ENCODE measurements at places on chromosomes 7 and 10.

GRCh38 chr7:5701085-5701914 is 80.2 kb downstream of the RNF216 start:
- peak; percentile 47 for DNase-seq

DNA sequence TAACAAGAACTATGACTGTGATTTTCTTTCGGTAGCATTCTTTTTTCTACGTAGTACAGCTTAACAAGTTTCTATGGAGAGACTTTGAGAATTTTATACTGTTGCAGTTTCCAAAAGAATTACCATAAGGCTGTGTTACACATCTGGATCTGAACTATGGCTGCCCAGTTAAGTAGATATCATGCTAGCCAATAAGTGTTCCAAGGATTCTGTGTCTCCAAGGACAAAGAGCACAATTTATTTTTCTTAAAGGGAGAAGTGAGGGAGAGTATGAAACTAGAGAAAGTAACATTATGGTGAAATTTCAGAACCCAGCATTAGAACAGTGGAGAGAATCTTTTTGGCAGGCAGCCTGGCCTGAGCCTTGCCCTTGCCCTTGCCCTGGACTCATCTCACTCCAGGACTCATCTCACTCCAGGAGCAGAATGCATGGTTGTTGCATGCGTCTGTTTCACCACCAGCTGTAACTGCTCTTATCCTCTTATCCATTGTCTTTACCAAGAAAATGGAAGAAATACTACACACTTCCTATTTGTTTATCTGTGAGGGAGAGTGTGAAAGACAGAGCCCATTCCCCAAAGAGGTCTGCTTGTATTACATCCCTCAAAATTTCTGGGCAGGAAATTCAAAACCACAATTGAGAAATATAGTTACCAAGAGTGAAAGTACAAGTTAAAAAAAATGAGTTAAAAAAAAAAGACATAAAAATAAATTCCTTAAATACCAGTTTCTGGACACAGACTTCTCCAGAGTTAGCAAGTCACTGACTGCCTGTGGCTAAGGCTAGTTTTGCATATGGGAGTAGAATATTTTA is 1067.5 kb downstream of the NRG3 start:
- peak; percentile 11 for DNase-seq

DNA sequence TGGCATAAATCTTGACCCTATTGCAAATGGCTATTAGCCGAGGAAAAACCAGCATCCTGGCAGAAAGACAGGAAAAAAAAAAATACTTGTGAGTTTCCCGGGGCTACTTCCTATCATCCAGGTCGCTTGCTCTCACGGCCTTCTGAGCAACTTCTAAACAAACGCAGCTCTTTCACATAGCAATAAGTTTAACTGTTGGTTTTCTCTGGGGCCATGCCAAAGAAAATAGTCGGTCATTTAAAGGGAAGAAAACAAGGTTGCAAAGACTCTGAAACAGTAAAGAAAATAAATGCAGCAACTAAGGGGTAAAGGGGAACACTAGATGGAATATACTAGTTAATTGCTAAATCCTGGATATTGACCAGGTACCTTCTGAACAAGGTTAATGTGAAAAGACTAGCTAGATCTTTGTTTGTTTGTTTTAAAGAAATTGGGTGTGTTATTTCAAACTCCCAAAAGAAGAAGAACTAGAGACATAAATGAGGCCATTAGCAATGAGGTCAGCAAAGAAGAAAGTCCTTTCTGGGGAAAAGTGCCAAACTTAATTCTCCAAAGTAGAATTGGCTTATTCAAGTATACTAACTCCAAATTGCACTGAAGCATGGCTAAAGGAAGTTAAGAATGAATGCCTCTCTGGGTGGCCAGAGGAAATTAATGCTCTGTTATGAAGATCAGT is 54.2 kb downstream of the SLC39A12 start:
- no peak for DNase-seq

DNA sequence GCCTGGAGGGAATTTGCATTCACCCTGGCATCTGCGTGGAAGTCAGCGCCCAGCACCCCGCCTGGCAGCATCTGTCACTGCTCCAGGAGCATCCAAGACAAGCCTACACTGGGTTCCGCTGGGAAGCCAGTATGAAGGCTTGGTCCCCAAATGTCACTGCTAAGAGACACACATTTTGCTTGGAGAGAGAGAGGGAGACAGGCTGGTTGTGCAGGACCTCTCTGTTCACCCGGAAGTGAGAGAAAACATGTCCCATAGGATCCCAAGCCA is 119.5 kb downstream of the SEC23IP start:
- no peak for DNase-seq

GRCh38 chr7:7554649-7555575 is 11.8 kb upstream of the MIOS start:
- DNase-seq, result no peak

- no peak for DNase-seq
These were observed 278.6 kb downstream of the ARHGAP12 start for GRCh38 chr10:31650010-31650409.

DNA sequence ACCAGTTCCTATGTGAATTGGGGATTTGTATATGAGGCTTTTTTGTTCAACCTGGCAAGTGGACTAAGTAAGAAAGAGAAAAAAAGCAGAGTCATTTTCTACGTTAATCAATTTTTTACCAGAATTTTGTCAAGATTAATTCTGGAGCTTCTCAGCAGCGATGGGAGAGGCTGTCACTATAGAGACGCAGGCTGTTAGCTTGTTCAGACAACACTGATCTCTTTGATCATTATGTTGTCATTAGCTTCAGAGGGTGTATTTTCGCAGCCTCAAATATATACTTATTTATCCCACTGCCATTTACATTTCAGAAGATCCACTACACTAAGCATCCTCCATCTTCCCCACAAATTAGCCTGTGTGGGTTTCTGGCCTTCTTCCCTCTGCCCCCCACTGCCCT is 196.7 kb upstream of the PFKP start:
- DNase-seq, result no peak

DNA sequence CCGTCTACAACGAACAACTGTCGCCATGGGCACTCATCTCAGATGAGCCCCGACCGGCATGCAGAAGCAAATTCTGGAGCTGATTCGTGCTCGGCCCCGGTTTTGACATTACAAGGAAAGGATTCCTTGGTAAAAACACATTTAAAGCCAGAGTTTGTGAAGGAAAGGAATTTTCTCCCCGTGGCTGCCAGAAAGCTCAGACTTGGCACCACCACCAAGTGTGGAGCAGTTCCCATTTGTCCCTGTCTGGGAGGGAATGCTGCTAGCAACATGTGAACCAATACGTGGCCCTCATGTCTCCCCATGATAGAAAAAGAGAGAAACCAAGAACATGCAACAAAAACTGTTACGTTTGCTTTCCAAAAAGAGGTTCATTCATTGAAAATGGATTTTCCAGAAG is 55.2 kb upstream of the DDC start:
- DNase-seq, result no peak

DNA sequence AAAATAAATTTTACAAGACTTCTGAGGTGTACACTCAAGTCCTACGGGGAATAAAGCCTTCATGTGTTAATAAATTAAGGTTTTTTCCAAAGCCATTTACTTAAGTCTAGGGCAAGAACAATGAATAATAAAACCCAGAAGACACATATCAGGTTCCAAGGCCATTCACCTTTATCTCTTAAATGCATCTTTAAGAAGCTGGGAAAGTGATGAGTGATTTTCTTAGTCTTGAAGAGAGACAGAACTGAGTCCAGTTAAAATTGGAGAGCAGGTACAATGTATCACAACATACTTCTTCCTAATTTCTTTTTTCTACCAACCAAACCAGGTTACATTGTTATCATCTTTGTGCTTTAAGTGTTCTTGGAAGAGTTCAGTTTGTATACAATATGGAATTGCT is 189.5 kb downstream of the RAPGEF5 start:
- DNase-seq, result no peak

DNA sequence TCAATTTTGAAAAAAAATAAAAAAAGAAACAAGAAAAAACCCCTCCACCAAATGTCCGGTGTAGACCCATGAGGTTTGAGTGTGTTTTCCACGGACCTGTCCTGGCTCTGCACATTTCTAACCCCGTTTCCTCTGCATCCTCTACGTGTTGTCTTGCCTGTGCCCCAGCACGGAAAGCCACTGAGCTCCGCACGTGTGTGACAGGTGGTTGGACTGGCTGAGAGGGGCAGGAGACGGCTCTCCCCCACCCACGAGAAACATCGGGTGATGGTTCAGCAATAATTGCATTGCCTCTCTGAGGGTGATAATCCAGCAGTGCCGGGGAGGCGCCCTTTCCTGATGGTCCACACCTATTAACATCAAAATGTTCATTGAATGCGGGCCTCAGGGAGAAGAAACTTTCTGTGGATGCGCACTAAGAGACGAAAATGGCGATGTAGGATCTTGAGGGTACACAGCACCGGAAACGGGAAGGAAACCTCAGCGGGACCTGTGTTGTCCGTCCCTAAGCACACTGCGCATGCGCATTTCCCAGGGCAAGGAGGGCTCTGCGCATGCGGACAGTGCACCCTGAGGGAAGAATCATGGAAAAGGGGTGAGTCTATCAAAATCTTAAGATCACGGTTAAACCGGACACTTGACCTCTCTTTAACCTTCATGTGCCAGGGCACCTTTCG is 470.1 kb upstream of the ADARB2 start:
- no peak for DNase-seq

GRCh38 chr7:44760034-44760580 is 11.5 kb downstream of the ZMIZ2 start:
- DNase-seq, result no peak

- DNase-seq, result peak; percentile 56
These were observed 21.4 kb upstream of the SCIN start for GRCh38 chr7:12549106-12549505.

DNA sequence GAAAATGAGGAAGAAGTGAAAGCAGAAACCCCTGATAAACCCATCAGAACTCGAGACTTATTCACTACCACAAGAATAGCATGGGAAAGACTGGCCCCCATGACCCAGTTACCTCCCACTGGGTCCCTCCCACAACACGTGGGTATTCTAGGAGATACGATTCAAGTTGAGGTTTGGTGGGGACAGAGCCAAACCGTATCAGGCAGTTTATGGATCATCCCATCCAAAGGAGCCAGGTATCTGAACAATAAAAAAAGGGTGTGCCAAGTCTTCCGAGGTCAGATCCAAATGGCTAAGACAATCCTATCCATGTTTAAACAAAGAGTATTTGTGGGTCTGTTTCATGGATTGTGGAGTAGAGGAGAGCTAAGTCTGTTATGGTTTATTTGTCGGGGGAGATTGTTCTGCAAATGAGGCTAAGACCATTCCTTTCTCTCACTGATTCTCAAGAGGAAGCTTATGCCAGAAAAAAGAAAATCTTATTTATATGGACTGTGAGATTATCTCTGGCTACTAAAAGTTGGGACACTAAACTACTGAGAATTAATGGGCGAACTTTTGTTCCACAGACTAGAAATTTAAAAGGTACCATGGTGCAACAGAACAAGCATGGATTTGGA is 203.7 kb downstream of the IPMK start:
- no peak for DNase-seq
